ENCODE measurements at places on chromosomes 5 and 9. TPM values are rescaled to one million over a fixed set of nuclear protein-coding genes. Genes with fewer than 3 reads are reported as not detected.
A peak's percentile ranks its signal among the peaks of the same experiment; 100 is the strongest.

Gene ODF2
- total RNA-seq, result 38.6 TPM

Gene FOXD4L5
- total RNA-seq, result 0.29 TPM

- H3K4me3 ChIP-seq, result no peak overlapping the region
- peak overlapping the region; percentile 73 for H3K27ac ChIP-seq
- no peaks in the 10 kb centered on the region for H3K36me3 ChIP-seq
- no peaks in the 10 kb centered on the region for H3K27me3 ChIP-seq
- peaks cover 20% of the 10 kb centered on the region for H3K4me1 ChIP-seq
- DNase-seq, result no peak
These were observed 76.9 kb upstream of the IL17B start for GRCh38 chr5:149455889-149456409.

DNA sequence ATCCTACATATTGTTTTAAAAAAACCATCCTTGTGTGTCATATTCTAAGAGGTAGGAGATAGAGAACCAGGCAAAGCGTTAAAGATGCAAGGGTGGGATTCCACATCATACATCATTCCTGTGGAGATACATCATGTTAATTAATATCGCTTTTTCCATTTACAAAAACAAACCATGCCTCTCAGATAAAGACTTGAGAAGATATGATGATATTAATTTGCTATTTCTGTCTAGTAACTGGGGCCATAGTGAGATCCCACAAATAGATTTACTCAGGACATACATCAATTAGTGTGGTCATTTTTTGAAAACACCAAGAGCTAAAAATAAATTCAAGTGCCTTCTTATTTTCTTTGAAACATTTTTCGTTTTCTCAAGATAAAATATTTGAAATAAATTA is 165.4 kb upstream of the TARS1 start:
- H3K4me3 ChIP-seq, result no peak overlapping the region
- H3K27me3 ChIP-seq, result no peaks in the 10 kb centered on the region
- DNase-seq, result no peak
- no peak overlapping the region for H3K27ac ChIP-seq

DNA sequence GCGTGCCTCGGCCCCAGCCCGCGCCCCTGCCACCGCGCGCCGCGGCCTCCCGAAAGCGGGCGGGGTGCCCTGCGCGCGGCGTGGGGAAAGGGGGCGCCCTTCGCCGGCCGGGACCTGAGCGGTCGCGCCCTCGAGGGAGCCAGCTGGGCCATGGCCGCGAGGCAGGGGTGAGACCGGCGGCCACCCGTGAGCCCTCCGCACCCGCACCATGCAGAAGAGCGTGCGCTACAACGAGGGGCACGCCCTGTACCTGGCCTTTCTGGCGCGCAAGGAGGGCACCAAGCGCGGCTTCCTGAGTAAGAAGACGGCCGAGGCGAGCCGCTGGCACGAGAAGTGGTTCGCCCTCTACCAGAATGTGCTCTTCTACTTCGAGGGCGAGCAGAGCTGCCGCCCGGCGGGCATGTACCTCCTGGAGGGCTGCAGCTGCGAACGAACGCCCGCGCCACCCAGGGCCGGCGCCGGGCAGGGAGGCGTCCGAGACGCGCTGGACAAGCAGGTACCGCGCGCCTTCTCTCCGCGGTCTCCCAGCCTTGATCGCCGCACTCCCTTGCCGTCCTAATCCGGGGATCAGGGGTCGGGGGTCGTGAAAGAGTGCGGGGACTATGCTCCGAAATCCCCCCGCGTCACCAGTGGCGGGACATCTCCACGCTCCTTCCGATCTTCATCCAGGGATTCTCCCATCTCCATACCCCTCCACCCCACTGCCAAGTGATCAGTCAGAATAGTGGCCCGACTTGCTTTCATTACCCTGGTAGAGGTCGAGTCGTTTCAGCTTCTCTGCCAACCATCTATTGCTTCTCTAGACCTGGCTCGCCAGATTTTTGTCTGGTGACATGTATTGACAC is 590 bp downstream of the RASGRF2 start:
- H3K27ac ChIP-seq, result peak overlapping the region; percentile 15
- H3K4me1 ChIP-seq, result peaks cover 11% of the 10 kb centered on the region
- peak overlapping the region; percentile 62 for H3K4me3 ChIP-seq
- DNase-seq, result peak; percentile 16

DNA sequence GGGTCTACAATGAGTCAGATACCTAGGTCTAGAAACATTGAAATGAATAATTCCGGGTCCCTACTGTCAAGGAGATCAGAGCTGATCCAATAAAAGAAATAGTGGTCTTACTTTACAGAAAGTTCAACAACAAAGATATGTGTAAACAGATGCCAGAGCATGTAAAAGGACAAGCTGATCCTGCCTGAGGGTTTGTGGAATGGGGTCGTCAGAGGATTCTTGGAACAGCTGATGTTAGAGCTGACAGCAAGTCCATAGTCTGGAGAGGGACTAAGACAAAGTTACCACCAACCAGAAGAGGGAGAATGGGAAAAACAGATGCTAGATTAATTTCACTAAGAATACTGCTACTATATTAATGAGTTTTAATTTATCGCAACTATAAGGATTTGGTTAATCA is 71.5 kb downstream of the FREM1 start:
- no peaks in the 10 kb centered on the region for H3K4me1 ChIP-seq
- DNase-seq, result no peak
- no peak overlapping the region for H3K27ac ChIP-seq
- H3K36me3 ChIP-seq, result peaks cover 1% of the 10 kb centered on the region

DNA sequence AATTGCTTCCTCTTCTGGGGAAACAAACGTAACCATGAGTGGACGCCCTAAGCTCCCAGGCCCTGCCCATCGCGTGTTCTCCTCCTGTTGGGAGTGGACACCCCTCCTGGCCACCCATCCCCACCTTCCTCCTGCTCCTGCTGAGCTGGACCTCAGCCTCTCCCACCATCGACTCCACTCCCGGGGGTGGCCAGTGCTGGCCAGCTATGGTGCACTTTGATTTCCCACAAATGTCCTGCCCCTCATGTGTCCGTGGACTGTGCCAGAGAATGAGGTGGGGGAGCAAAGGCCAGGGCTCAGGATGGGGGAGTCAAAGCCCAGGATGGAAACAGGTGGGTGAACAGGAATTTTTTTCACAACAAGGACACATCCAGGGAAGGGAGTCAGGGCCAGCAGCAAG is 62.8 kb downstream of the MED10 start:
- peaks cover 39% of the 10 kb centered on the region for H3K27me3 ChIP-seq
- H3K36me3 ChIP-seq, result no peaks in the 10 kb centered on the region
- no peaks in the 10 kb centered on the region for H3K4me1 ChIP-seq
- DNase-seq, result no peak
- H3K4me3 ChIP-seq, result no peak overlapping the region

GRCh38 chr5:179793468-179794139 is at the start of gene LTC4S:
LTC4S (plus strand) TSS chr5:179793986; CDS start chr5:179794081, 95 bp downstream.
- peaks cover 8% of the 10 kb centered on the region for H3K36me3 ChIP-seq
- H3K4me3 ChIP-seq, result peak within 1 kb of the TSS; percentile 68
- no peaks in the 10 kb centered on the region for H3K27me3 ChIP-seq
- peak within 1 kb of the TSS; percentile 81 for H3K27ac ChIP-seq
- no peak for DNase-seq

DNA sequence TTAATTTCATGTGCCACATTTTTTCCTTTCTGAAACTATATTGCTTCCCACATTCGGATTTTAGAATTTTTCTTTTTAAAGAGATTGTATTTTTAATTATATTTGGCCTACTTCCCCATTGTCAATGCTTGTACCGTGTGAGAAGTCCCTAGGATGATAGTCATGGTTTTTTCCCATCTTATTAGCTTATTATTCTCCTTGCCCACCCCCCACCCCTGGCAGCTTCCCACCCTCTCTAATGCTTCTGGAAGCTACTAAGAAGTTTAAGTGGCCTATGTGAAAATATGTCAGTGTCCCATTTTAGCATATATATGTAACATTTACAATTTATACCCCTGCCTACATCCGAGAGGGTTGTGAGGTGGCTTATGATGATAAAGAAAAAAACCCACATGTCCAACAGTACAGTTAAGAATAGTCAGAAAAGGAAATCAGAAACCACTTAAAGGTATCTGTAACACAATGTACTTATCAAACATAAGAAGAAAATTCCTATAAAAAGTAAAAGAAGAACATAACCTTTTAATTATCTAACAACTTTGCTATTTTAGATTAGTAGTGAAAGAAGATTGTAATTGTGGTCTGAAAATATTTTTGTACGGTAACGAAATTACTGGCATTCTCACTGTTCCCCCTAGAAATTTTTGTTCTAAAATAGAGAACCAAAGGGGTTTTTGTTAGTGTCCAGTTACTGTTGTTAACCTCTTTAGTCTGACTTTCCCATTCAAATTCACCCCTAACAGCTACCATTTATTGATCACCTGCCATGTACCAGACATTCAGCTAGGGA is 62.1 kb downstream of the SLC44A1 start:
- H3K4me3 ChIP-seq, result no peak overlapping the region
- H3K27ac ChIP-seq, result no peak overlapping the region
- no peak for DNase-seq
- peaks cover 31% of the 10 kb centered on the region for H3K4me1 ChIP-seq
- no peaks in the 10 kb centered on the region for H3K27me3 ChIP-seq
- peaks cover 9% of the 10 kb centered on the region for H3K36me3 ChIP-seq

Data from progenitor cell of endocrine pancreas (in vitro differentiated cells).